Sigmoid colon (tissue), 7 donors: ENCODE measurements at places on chromosomes 5 and 9. TPM values are rescaled to one million over a fixed set of nuclear protein-coding genes. Genes with fewer than 3 reads are reported as not detected.

TTC23L gene
- 0.36 TPM for total RNA-seq

PCDHB15 gene
- 2.9 TPM for total RNA-seq

SHOC1 gene
- total RNA-seq, result not detected

NUP188 gene
- total RNA-seq, result 26.0 TPM

ISL1 gene
- total RNA-seq, result 1.1 TPM

DNA sequence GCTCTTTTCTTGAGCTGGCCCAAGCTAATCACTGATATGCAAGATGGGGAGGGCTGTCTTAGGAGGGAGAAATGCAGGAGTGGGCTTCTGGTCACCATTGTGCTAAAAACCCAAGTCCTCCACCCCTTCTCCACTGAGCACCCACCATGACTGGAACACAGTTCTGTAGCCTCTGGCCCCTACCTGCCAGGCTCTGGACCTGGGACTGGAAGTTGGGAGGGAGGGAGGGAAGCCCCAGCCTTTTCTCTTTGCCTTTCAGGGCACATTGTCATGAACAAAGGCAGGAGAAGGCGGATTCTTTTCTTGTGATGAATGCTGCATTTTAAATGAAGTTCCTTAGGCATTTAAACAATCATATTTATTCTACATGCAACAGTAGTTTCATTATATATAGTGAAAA, 559.1 kb upstream of the TRPC7 start:
- no peak for DNase-seq

GRCh38 chr5:77957-78804, 13.8 kb upstream of the PLEKHG4B start:
- no peak for DNase-seq

DNA sequence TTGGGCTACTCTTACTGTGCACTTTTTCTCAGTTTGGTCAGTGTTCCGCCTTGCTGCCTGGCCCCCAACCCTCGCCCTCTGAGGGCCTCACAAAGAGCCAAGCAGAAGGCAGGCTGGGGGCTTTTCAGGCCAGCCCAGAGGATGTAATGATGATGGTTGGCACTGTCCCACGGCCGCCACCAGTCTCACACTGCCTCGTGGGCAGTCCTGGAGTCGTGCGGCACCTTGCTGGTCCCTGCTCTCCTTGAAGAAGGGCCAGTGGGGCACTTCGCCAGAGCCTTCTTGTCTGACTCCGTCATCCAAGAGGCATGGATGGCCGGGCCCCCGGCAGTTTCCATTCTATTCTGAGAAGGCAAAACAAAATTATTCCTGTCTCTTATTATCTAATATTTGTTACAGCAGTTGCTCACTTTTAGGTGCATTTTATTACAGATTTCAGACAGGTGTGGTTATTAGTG, 21.0 kb downstream of the TENT4A start:
- peak; percentile 72 for DNase-seq

DNA sequence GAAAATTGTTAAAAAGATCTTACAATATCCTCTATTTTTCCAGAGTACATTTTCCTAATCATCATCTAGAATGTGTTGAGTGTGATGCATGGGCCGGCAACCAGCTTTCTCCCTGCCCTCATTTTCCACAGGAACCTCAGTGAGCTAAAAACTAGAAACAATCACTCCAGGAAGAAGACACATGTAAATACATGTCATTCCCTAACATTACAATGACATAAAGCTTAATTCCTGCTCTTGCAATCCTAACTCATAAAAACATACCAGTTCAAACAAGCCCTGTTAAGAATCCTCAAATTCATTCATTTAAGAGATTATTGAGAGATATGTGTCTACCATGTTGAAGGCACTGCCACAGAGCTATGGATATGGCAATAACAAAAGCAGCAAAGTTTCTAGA, 18.5 kb upstream of the ZNF622 start:
- DNase-seq, result no peak

DNA sequence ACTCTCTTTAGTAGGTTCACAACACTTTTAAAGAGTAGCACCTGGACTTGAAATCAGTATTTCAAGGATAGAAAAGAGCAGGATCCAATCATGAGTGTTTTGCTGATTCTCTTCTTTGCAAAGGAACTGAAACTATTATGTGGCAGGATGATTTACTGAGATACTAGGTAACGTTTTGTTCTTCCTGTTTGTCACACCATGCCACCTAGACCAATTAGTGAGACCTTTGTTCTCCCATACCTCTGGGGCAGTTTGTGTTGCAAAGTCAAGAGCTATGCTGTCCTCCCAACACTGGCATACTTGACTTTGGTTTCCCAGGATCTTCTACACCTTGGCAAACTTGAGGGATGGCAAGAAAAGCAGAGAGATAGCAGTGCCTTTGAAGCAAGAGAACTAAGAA, 43.4 kb downstream of the PPP1R2B start:
- no peak for DNase-seq

DNA sequence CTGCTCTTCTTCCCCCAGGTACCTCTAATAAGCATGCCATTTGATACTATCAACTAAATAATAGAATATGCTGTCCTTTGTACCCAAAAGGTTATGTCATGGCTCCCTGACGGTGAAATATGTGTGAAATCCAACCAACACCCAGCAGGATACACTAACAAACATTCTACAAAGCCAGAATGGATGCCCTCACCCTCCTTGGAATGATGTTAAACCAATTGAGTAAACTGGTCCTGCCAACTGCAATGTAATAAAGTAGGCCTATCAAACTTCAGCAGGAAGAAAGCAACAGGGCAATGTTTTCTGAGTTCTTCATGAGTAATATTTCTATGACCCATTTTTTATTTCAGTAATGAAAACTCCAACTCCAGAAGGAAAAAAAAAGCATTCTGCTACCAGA, 24.9 kb downstream of the RGMB start:
- DNase-seq, result no peak

DNA sequence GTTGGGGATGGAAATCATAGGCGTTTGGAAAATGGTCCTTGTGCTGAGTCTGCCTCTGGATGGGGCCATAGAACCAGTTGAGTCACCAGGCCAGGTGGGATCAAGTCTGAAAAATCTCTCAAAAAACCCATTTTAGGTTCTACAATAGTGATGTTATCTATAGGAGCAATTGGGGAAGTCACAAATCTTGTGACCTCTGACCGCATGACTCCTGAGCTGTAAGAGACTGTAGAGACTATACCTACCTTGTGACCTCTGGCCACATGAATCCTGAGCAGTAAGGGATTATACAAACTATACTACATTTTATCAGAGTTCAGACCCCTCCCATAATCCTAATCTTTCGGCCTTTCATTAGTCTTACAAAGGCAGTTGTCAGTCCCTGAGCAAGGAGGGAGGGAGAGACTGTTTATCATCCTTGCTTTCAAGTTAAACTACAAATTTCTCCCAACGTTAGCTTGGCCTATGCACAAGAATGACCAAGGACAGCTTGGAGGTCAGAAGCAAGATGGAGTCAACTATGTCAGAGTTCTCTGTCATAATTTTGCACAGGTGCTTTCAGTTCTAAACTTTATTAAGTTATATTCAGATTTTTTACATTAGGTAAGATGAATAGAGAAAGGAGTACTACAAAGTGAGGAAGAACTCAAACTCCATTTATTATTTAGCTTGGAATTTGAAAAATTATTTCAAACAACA, 11.5 kb upstream of the JMY start:
- no peak for DNase-seq

GRCh38 chr5:116935561-116936162, 361.0 kb upstream of the SEMA6A start:
- DNase-seq, result no peak

GRCh38 chr9:8660383-8660782, 860.8 kb upstream of the DMAC1 start:
- DNase-seq, result peak; percentile 77

- no peak for DNase-seq
These were observed 435.5 kb upstream of the ZNF608 start for GRCh38 chr5:125181955-125182354.

DNA sequence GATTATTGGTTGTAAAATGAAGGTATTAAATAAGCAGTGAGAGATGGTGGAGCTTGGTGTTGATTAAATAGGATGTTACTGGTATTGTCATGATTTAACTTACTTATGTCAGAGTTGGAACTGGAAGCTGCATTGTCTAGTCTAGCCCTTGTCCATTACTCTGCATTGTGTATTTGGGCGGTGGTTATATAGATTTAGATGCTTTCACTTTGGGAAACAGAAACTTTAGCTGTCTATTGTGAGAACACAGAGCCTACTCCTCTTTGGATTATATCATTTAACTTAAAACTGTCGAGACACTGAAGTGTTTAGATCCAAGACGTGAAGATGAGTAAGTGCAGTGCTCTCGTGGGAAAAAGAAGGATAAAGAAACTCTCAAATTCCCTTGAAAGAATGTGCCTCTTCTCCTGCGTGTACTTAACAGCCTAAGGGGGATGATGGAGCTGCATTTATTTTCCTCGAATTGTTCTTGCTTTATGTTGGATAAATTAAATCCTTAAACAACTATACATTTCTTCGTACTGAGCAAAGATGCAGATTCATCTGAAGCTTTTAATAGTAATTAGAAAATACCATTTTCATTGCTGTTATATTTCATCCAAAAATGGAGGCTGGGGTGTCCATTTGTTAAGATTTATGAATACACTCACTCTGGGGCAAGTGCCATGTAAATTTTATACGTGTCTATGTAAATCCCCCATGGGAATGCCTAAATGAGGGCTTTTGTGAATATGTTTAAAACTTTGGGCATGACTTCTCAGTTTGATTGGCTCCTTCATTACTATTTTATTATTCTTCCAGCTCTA, 21.6 kb downstream of the FBXL7 start:
- DNase-seq, result no peak

DNA sequence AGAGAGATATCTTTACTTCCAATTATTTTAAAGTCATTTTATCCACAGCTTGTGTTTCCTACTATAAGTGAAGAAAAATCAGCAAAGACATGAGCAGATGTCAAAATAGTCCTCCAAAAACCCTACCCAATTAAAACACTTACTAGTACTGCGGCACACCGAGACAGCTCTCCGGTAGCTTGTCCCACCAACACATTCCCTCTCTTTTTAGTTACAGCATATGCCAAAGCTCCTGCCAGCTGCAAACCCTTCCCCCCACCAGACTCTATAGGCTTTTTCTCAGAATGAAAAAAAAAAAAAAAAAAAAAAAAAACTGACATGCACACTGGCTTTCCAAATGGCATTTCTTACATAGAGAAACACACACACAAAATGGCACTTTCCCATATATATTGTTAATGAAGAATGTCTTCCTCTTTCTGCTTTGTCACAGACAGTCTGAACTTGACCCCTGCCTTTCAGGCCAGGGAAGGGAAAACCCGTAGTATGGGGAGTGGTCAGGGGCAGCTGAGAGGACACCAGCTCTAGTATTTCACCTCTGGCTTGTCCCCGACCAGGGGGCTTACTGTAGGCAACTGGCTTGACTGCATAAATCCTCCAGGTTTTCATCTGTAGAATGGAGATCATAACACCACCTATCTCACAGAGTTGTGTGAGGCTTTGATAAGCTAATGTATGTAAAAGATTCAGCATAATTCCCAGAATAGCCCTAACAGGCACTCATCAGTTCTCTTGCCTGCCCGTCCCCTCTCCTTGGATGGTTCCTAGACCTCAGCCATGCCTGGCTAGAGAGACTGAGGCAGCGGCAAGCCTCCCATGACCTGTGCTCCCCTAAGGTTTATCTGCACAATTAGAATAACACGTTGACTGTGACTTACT, 233.6 kb downstream of the CRB2 start:
- no peak for DNase-seq

DNA sequence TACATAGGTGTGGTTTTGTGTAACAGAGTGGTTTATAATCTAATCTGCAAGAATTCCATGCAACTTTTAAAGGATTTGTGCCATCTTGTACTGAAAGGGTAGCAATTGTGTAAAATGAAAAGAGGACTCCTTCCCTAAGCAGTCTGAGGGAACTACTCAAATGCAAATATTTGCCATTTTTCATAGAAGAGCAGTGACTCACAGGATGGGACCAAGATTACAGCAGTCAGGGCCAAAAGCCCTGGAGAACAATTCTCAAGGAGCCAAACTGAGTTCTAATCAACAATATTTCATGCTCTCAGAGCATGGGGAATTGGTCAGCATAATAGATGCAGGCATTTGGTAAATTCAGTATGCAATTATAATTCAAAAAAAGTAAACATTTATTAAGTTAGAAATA, 495.8 kb downstream of the CHSY3 start:
- no peak for DNase-seq

DNA sequence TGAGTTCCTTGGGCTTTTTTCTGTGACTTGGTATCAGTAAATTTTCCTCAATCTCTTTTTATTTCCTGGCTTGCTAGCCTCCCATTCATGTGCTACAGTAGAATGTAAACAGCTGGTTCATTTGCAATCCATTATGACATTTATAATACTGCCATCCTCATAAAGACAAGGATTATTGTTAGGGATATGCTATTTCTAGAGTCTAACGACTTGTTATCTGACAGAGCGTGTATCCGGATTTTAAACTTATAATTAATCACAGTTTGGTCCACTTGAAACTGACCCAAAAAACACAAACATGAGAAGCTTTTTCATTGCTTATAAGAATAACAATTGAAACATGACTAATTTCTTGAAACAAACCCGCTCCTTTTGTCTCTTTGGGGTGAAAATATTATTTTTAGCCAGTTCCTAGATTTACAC, 585.8 kb downstream of the TLE4 start:
- no peak for DNase-seq

DNA sequence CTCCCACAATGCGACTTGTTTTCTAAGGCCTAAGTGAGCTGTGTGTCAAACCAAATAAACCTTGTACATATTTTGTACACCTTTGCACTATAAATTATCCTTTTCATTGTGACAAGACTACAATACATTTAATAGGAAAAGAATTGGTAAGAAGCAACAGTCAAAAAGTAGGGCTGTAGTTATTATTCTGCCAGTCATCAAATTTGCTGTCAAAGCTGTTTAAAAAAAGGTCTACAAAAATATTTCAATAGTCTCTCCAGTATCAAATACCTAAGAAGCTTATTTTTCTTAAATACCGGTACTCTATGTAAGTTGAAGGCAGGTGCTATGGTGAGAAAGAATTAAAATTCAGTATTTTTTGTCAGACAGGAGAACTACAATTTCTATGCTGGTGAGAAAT, 40.5 kb downstream of the TLE1 start:
- no peak for DNase-seq

GRCh38 chr9:123807251-123807650, 122.7 kb downstream of the DENND1A start:
- DNase-seq, result no peak

DNA sequence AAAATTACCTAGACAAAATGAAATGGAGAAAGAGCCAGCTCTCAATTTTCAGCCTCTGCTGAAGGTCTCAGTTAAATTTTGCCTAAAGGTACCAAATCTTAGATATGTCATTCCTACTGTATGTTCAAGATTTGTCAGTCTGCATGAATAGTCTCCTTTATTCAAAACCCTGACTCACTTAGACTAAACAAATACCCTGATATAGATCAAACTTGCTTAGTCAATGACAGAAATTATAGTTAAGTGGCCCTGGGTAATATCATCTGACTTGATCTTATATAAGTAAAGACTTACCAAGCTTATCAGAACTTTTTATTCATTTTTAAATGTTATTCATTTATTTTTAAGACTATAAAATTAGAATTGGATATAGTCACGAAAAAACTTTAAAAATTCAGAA, 12.2 kb downstream of the MEGF9 start:
- DNase-seq, result no peak

- no peak for DNase-seq
These were observed 929.9 kb downstream of the TLE4 start for GRCh38 chr9:80501635-80502034.
